ENCODE measurements at places on chromosomes 5 and 9.

- DNase-seq = no peak
These were observed 27.7 kb downstream of the ORM2 start for GRCh38 chr9:114357360-114357759.

GRCh38 chr9:22165144-22165543 lies 156.0 kb upstream of the CDKN2B start:
- no peak for DNase-seq

DNA sequence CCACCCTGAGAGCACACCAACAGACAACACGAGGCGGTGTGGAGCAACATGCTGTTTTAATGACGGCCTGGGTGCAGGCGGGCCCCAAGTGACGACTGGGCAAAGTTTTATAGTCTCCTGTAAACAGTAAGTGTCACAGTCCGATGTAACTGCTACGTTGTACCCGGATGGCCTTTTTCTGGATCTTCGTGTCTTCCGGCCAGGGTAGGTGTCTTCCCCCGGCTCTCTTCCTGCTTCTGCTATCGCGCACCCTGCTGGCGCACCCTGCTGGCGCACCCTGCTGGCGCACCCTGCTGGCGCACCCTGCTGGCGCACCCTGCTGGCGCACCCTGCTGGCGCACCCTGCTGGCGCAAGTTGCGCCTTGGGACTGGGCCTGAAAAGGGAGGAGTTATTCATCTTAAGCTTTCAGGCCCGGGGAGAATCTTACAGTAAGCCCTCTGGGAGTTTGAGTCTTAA lies 143.0 kb upstream of the TARS1 start:
- no peak for DNase-seq

DNA sequence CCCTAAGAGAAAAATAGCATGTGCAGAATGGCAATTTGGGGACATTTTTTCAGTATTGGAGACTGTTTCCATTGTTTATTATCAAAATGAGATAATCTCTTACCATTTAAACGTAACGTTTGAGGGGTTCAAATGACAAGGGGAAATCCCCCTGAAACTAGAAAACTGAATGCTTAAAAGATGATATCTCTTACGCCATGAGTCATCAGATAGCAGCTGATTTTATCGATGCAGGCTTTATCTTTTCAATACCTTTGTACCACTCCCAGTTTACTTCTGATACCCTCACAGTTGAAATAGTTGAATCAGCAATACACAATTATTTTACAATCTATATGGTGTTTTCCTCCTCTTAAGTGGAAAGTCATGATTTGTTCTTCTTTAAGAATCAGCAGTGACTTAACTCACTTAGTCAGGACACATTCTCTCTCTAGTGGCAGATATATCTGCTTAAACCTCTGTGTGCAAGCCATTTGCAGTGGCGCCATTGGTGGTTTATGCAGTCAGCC lies 29.2 kb downstream of the OSMR start:
- no peak for DNase-seq

GRCh38 chr9:89814340-89815040 lies 209.7 kb downstream of the GADD45G start:
- DNase-seq = no peak

GRCh38 chr9:36245906-36246305 lies 12.3 kb downstream of the GNE start:
- DNase-seq = no peak

GRCh38 chr9:15231788-15232635 lies 75.0 kb downstream of the TTC39B start:
- no peak for DNase-seq

DNA sequence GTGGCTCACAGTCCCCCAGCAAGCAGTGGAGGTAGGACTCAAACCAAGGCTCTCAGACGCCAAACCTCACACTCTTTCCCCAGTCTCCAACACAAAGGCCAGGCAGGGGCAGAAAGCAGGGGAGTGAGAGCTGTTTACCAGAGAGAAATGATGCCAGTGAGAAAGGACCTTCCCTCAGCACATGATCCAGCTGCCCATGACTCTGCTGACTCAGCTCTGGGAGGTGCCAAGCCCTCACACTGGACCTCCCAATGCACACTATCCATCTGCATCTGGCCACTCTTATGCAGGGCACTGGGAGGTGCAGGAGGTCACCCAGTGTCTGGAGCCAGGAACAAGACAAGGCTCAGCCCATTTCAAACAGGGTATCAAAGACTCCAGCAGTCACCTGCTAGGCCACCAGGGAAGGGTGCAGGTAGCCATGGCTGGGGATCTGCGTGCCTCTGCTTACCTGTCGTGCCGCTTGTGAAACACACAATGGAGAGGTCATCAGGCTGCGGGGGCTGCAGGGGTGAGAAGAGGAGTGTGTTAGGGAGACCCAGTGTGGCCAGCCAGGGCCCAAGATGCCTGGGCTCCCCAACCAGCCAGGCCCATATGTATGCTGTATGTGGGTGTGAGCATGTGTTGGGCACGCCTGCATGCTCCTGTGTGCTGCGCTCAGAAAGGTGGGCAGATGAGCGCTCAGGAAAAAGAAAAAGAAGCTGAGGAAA lies 26.3 kb downstream of the ACSL6 start:
- no peak for DNase-seq

GRCh38 chr5:1873243-1873959 lies 9.3 kb downstream of the IRX4 start:
- DNase-seq = no peak

DNA sequence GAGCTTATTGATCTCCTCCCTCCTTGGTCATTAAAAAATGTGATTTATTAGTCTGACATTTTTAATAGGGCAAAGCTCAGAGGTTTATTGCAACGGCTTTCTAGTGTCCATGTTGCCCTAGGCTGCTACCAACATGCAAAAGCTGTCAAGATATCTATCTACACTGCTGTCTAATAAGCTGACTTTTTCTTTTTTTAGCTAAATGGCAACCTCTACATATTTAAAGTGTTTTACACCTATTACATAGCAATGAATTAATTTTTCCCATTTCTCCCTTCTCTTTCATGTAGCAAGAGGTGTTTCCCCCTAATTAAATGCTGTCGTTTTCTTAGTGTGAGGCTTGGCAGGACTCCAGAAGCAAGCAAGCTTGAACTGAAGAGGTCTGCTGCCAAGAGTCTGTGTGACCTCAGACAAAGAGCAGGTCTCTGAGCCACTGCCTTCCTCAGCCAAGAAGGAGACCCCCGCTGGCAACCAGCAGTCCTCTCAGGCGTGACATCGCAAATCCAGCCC lies 79.4 kb downstream of the GAS1 start:
- DNase-seq = no peak

GRCh38 chr9:99563364-99563763 lies 258.3 kb upstream of the NR4A3 start:
- DNase-seq = no peak

- peak; percentile 56 for DNase-seq
These were observed 53.4 kb downstream of the GALNT12 start for GRCh38 chr9:98860871-98861293.

DNA sequence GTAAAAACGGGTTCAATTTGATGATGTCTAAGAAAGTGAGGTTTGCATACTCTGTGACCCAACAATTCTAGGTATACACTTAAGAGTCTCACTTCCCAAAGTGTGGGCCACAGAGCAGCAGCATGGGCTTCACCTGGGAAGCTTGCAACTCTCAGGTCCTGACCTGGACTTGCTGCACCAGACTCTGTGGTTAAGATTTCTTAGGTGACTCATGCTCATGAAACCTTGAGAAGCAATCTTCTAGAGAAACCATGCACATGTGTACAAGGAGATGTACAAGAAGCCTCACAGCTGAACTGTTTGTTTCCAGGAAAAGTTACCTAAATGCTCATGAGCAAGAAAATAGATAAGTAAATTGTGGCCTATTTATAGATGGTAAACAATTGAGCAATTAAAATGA lies 30.0 kb downstream of the DNAJC21 start:
- peak; percentile 44 for DNase-seq

DNA sequence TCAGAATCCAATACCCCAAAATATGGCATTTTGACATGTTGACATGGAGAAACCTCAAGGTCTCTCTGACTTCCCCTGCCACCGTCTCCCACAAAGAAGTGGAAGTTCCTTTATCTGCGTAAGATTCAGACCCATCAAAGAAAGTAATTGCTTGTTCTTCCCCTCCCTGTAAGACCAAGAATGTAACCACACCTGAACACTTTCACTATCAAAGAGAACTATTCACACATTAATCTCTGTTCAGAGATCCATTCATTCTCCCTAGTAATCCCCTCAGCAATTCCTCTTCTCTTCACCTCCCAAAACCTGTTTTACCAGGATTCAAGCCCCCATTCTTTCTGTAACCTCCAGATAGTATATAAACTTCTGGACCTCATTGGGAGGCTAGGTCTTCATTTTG lies 4.1 kb upstream of the SLC1A1 start:
- no peak for DNase-seq

DNA sequence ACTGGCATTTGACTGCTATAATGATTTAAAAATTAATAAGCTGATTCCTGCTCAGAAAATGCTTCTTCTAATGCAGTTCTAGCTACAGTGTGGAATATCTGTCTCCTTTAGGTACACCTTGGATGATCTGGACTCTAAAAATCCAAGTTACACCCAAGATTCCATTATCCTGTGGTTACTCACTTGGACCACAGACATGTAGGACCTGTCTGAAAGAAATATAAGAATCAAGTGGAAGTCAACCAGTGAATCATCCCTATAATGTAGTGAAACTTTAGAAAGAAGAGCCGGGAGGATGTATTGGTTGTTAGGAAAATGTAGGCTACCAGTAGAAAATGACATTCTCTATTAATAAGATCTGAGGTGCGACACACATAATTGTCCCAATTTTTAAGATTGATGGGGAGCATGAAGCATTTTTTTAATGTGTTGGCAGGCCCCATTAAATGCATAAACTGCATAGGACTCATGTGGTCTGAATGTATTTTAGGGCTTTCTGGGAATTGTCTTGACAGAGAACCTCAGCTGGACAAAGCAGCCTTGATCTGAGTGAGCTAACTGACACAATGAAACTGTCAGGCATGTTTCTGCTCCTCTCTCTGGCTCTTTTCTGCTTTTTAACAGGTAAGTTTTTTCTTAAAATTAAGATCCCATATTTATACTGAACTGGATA lies at the start of gene SPINK6:
Gene SPINK6 (plus strand): TSS at position 512 of the 673 bp plus-strand sequence. CDS start 55 bp downstream, at position 567.
- DNase-seq = no peak

DNA sequence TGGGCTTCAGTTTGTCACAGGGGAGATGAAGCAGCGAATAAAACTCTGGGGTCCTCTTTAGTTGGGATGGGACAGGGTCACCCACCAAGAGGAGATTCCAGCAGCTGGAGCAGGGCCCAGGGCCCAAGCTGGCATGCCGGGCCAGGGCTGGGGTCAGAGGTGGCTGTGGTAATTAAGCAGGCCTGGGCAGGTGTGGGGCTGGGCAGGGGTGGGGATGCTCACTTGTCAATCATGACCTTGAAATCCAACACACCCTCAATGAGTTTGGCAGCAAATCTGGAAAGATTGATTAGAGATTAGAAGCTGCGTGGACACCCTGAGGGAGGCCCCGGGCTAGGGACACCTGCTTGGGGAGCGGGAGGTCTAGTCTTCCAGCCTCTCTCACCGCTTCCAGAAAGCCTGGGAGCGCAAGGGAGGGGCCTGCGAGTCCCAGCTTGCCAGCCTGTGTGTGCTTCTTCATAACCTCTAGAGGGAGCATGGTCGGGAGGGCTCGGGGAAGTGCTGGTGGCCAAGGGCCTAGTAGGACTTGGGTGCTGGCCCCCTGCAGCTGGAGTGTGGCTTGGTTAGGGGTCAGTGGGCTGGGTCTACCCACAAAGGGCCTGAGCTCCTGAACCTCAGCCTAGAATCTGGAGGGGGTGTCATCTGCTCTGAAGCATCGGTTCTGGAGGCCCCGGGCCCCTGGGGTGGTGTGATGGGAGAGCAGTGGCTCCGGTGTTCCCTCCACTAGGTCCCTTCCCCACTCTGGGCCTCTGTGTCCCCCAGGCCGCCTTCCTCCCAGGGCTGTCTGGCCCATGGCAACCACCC lies 7.6 kb downstream of the CRAT start:
- peak; percentile 45 for DNase-seq

- DNase-seq = no peak
These were observed 128.7 kb upstream of the SLC27A6 start for GRCh38 chr5:128836571-128836970.

- no peak for DNase-seq
These were observed at the start of gene PTPDC1 for GRCh38 chr9:94084314-94084713. Gene PTPDC1 (plus strand): TSS chr9:94084464. CDS start chr9:94084531, 67 bp downstream.

GRCh38 chr5:87899721-87900131 lies 368.9 kb downstream of the TMEM161B start:
- DNase-seq = no peak

DNA sequence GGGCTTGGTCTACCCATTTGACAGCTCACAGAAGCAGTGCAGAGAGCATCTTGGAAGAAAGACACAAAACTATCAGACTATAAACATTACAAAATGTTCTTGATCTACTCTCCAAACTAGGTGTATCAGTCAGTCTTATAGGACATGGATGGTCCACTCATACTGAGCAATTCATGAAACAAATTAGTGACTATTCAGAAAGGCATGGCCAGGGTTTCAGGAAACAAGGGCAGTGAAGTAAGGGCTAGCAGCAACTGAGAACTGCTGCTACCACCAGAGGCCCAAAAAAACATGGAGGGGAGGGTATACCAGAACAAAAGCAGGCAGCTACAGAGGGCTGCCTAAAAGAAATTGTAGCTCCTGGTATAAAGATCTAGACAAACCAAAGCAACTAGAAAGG lies 287.0 kb downstream of the PIK3R1 start:
- no peak for DNase-seq

DNA sequence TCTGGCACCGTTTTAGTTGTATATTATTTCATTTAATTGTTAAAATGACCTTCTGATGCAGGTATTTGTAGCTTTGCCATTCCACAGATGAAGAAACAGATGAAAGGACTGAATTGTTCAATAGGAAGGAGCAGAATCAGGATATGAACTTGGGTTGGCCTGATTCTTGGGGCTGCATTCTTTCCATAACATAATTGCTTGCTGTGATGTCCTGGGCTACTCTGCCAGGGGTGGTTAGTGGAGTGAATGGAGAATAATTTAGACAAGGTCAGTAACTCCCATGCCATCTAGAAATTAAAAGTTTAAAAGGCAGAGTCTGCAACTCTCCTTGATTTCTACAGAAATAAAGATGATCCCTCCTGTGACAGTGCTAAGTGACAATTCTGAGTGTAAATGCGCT lies 15.9 kb downstream of the TLR4 start:
- no peak for DNase-seq

- DNase-seq = no peak
These were observed 93.1 kb upstream of the DHFR start for GRCh38 chr5:80747922-80748321.

DNA sequence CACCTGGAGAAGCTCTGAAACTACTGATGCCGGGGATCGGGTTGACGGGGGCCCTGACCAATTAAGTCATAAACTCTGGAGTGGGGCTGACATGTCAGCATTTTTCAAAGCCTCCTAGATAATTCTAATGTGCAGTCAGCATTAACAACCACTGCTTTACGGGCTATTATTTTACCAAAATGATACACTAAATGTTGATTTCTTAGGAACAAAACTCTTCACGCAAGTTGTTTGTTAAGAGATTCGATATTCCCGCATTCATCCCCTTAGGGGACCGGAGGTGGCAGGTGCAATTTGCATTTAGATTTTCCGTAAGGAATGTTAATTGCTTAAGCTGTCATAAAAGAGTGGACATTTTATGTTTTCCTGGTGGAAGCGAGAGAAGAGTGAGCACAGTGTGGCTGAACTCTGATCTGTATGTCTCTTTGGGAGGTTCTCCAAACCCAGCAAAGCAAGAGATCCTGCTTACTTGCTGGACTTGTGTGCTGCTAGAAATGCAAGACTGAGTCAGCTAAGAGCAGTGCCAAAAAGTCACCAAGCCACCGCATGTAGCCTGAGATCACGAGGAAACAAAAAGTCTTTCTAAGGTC lies 77.6 kb downstream of the UGCG start:
- DNase-seq = no peak
